Epithelial cell of prostate (primary cell): ENCODE measurements at places on chromosomes 7 and 10.

GRCh38 chr7:17385612-17386011 is 87.2 kb downstream of the AHR start:
- no peak for DNase-seq

- DNase-seq: no peak
Observed at GRCh38 chr7:1322240-1323110, 89.8 kb downstream of the UNCX start.

DNA sequence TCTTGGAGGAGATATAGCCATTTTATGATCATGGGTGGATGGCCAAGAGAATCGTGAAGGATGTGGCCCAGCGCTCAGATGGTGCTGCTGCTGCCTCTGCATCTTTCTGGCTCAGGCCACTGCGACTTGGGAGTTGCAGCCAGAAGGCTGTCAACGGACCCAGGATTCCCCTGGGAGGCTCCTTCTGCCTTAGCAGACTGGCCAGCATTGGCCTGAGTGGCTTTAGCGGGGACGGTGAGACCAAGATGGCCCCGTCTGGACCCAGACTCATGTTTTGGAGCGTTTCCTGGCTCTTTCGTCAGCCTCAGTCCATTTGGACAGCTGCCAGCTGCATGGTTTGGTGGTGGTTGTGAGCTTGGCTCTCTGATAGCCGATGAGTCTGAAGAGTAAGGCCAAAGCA is 97.2 kb downstream of the GALNT17 start:
- no peak for DNase-seq

DNA sequence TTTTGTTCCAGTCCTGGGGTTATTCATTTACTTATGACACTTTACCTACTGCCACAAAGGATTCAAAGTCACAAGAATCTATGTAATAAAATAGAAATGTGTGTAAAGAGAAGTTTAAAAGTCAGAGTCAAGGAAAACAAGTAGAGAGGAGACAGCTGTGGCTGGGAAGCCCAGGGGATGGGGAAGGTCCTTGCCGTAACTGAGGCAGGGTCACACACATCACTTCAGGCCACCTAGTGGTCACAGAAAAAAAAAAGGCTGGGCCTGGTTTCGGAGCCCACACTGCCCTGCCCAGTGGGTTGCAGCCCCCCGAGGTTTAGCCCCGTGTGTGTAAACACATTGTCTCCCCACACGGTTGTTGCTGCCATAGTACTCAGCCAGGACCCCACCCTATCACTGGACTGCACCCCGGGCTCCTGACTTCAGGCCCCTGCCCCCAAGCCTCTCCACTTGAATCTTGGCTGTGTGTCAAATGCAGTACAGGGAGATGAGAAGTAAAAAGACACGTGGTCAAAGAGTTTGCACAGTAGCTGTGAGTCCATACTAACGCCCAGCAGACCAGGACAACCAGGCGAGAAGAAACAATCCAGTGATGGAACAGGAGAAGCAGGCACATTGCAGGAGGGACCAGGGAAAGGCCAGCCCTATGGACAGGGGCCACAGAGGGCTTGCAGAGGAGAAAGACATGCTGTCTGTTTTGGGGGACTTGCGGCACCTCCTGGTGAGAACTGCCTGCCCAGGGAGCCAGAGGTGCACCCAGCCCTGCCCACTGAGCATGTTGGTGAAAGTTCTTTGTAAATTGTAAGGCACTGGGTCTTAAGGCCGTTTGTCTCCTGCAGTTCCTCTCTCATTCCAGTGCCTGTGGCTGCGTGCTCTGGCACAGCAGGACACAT is 91.4 kb upstream of the MACROH2A2 start:
- no peak for DNase-seq

DNA sequence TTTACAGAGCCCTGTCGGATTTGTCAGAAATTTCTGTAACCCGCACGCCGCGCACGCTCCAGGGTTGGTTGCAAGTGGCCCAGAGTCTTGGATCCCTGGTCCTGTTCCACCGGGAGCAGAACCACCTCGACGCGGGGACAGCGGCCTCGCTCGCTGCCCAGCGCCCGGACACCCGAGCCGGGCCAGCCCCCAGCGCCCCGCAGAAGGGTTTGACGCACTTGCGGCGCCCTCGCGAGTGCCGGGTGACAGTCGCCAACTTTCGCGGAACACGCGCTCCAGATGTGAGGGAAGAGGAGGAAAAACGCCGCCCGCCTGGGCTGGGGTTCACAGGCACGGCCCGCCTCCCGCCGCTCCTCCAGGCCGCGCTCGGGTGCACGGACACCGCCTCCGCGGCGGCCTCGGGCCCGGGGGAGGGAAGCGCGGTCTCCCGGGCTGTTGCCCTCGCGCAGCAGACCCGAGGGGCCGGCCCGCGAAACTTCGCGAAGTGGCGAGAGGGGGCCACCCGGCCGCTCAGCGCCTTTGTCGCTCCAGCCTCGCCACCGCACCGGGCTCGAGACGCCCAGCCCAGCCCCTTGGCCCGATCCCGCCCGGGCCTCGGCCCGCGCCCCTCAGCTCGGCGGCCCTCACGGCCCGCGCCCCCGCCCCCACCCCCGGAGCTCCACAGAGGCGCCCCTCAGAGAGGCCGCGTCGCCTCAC is 514 bp downstream of the RNF216 start:
- DNase-seq: no peak

DNA sequence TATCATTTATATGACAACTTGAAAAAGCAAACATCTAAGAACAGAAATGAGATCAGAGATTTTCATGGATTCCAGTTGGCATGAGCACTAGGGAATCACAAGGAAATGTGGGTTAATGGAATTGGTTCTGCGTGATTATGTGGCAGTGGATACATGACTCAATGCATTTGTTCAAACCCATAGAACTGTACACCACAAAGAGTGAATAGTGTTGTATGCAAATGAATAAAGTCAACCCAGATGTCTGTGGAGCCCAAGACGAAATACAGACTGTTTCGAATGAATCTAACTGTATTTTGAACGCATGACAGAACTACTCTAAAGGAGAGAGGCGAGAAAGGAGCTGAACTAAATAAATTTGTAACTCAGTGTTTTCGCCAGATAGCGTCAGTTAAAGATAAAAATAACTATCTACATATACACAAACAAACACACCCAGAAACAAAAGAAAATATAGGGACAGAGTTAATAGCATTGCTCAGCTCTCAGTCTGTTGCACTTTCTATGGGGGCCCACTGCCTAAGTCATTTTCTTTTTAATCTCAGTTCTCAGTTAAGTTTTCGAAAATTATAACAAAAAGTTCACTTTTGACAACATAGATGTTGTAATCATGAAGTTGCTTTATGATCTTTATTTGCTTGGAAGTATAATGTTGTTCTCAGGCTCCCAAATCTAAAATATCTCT is 636.7 kb upstream of the SEMA3D start:
- no peak for DNase-seq

DNA sequence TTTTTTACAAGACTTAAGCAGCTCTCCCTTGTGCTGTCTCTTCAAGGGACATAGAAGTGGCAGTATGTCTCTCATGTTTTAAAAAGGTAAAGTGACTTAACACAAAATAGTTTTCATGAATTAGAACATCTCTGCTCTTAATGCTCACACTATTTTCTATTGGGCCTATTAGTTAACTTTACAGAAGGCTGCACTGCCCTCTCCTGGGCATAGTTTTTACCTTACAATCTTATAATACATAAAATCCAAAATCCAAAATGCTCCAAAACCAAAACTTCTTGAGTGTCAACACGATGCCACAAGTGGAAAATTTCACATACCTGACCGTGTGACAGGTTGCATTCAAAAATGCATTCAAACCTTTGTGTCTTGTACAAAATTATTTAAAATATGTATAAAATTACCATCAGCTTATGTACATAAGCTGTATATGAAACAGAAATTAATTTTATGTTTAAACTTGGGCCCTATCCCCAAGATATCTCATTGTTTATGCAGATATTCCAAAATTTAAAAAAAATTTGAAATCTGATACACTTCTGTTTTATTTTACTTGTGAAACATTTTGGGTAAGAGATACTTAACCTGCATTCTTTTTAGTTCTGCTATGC is 25.8 kb downstream of the TES start:
- DNase-seq: no peak

DNA sequence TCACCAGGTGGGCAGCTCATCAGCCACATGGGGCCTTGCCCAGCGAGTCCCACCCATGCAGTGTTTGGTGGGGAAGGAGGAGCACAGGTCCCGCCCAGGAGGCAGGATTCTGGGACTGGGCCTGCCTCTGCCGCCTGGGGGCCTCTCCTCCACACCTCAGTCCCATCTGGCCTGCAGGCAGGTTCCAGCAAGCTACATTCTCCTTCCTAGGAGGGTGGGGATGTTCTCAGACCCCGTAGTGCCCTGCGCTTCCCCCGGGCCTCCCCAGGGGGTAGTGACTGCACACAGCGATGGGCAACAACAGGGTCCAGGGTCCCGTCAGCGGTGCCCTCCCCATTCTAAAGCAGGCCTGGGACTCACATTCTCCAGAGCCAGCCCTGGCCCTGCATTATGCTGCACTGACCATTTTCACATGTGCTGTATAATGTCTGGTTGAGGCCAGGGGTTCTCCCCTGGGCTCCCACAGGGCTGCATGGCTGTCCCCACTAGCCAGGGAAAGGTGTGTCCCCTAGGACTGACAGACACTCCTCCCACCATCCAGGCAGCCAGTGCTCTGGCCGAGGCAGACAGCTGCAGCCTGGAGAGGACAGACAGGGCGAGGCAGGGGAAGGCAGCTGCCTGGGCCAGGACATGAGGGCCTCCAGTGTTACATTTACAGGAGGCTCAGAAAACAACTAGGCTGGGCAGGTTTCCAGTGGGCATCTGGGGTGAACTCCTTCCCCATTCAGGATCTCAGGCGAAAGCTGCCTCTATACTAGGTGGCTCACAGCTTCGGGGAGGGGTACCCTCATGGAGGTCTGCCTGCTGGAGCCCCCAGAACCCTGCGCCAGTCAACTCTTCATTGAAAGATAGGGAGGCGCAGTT is 9.3 kb downstream of the RASGEF1A start:
- DNase-seq: no peak

DNA sequence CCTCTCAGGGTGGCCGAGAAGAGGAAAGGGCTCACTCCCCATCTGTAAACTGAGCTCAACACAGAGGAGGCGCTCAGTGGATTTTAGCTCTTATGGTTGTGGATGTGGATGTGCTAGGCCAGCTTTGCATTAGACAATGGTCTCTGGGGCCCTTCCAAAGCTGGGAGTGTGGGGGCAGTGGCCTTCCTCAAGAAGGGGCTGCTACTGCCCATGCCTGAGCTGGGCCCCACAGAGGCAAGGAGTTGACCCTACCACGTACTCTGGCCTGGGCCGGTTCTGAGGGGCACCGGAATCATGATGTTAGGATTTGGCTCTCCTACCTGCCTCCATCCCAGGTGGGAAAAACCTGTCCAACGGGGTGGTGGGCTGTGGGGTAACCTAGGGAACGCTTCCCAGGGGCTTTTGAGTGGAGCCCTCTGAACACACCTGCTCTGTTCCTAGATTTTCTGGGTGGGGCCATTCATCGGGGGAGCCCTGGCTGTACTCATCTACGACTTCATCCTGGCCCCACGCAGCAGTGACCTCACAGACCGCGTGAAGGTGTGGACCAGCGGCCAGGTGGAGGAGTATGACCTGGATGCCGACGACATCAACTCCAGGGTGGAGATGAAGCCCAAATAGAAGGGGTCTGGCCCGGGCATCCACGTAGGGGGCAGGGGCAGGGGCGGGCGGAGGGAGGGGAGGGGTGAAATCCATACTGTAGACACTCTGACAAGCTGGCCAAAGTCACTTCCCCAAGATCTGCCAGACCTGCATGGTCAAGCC is 11.5 kb downstream of the AQP1 start:
- DNase-seq: no peak

DNA sequence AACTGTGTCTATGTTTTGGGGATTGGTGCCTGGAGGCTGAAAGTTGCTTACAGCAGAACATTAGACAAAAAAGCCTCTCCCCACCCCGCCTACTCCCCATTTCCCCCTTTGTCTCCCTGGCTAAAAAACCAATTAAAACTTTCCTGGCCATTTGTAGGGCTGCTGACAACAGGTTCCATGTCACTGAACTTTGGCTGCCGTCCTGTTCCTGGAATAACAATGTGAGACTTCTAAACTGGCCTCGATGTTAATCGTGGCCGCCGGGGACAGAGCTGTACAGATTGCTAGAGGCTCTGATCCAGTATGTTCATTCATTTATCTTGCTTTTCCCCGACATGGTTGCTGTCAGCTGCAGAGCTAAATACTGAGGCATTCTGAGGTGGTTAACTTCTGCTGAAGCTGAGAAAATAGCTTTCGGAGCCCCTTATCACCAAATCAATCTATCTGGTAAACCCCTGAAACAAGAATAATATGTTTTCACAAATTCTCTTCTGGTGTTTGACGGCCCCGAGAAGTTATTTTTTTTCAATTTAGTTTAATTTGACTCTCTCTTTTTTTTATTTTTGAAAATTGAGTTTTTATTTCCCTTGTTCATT is 271.6 kb downstream of the GFRA1 start:
- DNase-seq: no peak

GRCh38 chr7:137446025-137446424 is 102.5 kb upstream of the PTN start:
- DNase-seq: no peak
